ENCODE measurements at places on chromosomes 13 and 19.
A peak's percentile ranks its signal among the peaks of the same experiment; 100 is the strongest.

GRCh38 chr13:76672420-76672819 is 213.8 kb downstream of the KCTD12 start:
- no peak for DNase-seq

GRCh38 chr13:42991898-42992763 is at the start of gene EPSTI1:
Gene EPSTI1, minus strand, starts transcription at chr13:42992241. Its CDS starts 76 bp downstream, at chr13:42992165.
- peak; percentile 40 for DNase-seq

GRCh38 chr19:13841086-13841961 is 35.6 kb upstream of the NANOS3 start:
- DNase-seq: no peak

GRCh38 chr19:29674374-29675119 is 9.3 kb downstream of the PLEKHF1 start:
- no peak for DNase-seq

- no peak for DNase-seq
Measured at GRCh38 chr19:32222556-32222955, 122.9 kb upstream of the ZNF507 start.

Measured in stimulated activated CD8-positive, alpha-beta memory T cell treated with anti-CD3 and anti-CD28 coated beads, Interleukin-15, amount 100 ng/mL, for 24 hours (primary cell).